ENCODE measurements at places on chromosomes 7 and 10.

DNA sequence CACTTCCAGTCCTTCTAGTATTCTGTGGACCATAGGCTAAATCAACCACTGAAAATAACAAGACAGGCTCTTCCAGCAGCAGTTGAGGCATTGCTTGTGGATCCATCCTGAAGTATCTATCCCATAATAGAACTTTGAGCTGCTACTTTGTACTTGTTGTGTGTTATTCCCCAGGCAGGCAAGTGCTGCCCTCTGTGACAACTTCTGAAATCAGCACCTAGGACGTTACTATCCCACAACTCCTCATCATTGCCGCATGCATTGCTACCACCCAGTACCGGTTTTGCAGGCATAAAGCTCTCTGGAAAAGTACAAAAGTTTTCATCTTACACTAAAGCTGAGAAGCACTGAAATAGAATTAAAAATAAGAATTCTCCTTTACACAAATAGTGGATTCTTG is 145.3 kb downstream of the HTR7 start:
- no peak for DNase-seq

GRCh38 chr10:29749150-29749549 is 114.4 kb upstream of the SVIL start:
- DNase-seq = no peak

- DNase-seq = no peak
Observed at GRCh38 chr7:97450516-97450915, 281.4 kb upstream of the TAC1 start.

DNA sequence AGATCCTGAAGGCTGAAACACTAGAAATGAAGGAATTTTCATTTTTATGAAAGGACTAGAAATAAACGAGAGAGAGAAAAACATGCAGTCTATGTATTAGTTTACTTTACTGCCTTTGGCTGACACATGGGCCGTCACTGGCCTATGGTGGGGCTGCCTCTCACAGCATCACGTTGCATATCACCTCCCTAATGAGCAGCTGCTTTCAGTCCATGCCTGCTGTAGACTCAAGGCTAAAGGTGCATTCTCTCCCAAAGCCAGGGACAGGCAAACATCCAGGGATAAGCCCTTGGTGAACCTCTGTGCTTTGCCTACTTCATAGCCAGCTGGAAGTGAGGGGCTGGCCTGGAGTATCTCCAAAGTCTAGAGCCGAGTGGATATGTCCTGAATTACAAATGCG is 359.4 kb downstream of the GPAM start:
- DNase-seq = no peak

DNA sequence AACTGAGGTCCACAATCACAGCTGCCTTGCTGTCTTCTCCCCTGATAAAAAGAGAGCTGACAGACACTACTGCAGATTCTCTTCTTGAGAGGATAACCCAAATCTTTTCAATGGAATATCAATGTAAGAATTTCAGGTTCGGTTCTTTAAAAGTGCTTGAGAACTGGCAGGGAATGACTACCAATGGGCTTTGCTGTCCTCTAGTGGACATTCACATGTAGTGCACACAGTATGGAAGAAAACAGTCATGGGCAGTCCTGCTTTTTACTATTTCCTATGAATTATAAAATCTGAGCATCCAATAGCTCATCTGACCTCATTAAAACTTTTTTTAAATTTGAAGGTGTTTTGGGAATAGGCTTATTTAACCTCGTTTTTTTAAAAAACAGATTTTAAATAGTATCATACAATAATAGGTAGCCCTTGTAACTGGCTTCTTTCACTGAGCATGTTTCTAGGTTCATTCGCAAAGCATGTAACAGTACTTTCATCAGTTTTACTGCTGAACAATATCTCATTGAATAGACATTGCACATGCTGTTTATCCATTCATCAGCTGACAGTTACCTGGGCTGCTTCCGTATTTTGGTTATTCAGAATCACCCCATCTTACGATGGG is 18.3 kb downstream of the FZD9 start:
- no peak for DNase-seq

GRCh38 chr10:5588603-5589002 is 63.8 kb downstream of the CALML3 start:
- no peak for DNase-seq

GRCh38 chr10:51000976-51001375 is 73.3 kb upstream of the PRKG1 start:
- no peak for DNase-seq

DNA sequence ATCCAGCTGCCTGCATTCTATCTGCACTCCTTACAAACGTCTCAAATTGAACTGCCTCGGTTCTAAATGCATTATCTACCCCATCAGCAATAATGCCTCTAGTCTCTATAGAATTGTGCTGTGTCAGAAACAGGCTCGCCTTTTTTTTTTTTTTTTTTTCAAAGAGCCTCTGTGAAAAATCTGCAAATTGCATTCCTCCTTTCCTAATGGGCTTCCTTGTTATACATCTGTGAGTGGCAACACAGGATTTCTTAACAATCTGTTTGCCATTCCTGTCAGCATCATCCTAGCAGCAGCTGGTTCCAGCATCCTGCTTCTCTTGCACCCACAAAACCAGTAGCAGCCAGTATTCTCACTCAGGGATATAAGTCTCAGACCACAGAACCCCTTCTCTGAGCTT is 413.5 kb upstream of the SEMA3D start:
- DNase-seq = no peak

GRCh38 chr10:88702848-88703597 is 3.0 kb upstream of the LIPK start:
- no peak for DNase-seq

GRCh38 chr7:37320140-37320847 is 128.4 kb downstream of the ELMO1 start:
- no peak for DNase-seq

- no peak for DNase-seq
Observed at GRCh38 chr10:5760515-5760914, 52.7 kb downstream of the GDI2 start.

- no peak for DNase-seq
Observed at GRCh38 chr7:128189231-128189930, 51.7 kb upstream of the LEP start.

DNA sequence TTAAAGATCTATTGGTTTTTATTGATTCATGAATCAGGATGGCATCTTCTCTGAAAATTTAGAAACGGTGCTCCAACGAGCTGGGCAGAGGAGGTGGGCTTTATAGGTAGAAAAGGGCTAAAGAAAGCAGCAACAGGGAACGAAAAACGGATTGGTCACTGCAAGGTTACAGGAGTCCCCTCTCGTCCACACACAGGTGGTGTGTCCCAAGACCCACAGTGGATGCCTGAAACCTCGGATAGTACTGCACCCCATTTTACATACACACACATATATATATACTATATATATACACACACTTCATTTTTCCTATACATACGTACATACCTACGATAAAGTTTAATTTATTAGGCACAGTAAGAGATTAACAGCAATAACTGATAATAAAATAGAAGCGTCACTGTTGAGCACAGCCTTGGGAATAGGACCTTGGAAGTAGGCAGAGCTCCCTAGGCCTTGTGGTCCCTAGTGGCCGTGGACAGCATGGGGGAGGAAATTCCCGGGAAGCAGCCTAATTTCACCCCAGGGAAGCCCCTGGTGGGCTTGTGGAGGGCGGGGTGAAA is 737 bp upstream of the NUB1 start:
- no peak for DNase-seq

DNA sequence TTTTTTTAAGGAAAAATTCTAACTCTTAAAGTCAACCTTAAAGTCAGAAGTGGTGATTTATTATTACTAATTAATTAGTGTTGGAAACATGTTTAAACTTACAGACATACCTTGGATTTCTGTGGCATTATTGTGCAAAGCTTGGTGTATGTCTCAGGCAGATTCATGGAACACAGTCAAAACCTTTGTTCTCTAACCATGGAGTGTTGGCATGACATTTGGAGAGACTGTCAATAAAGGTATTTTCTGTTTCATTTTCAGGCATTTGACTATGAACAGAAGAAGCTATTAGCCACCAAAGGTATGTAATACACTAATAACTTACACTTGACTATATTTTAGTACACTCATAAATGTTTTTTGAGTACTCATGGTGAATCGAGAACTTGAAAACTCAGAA is 293.7 kb downstream of the BICC1 start:
- DNase-seq = no peak

- DNase-seq = no peak
Observed at GRCh38 chr10:55979203-55979602, 381.9 kb downstream of the ZWINT start.

DNA sequence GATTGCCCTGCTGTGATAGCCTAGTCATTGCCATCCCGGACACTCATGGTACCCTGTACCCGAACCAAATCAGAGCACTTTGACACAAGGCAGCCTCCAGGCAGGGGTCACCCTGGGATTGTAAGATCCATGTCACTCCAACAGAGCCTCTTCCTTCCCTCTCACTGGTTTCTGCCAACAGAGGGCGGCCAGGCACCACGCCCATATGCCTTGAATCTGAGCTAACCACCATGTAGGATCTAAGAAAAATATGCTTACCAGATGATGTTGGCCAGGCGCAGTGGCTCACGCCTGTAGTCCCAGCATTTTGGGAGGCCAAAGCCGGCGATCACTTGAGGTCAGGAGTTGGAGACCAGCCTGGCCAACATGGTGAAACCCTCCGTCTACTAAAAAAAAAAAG is 389.2 kb upstream of the KLF6 start:
- DNase-seq = no peak

- DNase-seq = no peak
Observed at GRCh38 chr10:33749790-33750189, 415.3 kb upstream of the NRP1 start.

GRCh38 chr7:117269417-117269816 is 53.4 kb downstream of the WNT2 start:
- no peak for DNase-seq

DNA sequence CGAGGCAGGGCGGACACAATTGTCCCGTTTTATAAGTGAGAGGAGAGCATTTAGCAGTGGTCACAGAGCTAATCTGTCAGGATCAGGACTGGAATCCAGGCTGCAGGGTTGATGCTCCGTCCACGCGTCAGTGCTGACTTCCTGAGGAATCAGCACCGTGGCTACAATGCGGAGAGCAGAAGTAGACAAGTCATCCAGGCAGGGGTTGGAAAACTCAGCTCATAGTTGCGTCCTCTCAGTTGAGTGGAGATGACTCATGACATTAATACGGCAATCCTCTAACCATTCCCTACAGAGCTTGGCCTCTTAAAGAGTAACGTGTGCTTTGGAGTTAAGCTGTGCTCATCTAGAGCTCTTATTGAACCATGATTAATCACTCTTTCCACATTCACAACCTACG is 17.1 kb upstream of the HTR5A start:
- no peak for DNase-seq

DNA sequence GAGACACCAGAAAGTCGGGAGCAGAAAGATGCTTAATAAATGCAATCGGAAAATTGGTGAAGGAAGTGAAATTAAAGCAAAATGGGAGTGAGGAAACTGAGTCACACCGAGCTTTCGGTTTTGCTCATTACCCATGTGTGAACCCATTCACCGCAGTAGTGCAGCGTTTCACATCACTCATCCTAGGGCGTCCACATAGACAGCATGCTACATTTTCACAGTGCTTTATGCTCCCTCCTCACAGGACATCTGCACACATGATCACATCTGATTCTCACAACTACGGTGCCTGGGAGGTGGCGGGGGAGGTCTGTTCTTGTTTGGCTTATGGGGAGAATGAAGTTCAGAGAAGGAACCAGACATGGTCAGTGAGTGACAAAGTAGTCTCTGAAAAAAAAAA is 36.6 kb upstream of the ATP6V0A4 start:
- peak; percentile 17 for DNase-seq

DNA sequence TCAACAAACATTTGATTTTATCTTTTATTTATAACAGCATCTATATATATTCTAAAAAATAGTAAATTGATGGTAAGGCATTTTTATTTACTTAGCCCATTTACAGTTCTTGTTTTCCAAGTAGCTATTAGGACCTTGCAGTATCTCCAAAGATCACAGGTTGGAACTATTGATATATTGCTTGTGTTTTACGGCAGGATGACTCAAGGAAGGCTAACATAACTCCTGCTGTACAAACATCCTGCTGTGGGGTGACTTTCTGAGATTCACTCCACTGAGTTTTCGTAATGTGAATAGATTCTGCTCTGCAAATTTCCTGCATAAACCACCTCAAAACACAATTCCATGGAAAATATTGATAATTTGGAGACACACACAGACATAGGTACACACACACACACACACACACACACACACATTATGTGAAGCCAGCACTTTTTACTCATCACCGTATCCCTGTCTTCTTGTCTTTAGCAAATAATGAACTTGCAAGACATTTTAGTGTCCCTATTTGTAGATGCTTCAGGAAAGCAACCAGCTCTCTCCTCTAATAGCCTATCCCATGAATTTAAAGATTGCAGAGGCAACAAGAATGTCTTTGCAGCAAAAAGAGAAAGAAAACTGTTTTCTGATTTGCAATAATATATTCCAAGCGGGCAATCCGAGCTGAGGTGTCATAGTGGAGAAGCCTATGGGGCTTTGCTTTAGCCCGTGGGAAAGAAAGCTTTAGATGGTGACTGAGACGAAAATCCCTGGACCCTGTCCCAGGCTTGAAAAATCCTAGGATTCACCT is 722 bp downstream of the AGR2 start:
- DNase-seq = no peak

GRCh38 chr7:157744786-157745601 is 408.2 kb downstream of the DNAJB6 start:
- DNase-seq = no peak

DNA sequence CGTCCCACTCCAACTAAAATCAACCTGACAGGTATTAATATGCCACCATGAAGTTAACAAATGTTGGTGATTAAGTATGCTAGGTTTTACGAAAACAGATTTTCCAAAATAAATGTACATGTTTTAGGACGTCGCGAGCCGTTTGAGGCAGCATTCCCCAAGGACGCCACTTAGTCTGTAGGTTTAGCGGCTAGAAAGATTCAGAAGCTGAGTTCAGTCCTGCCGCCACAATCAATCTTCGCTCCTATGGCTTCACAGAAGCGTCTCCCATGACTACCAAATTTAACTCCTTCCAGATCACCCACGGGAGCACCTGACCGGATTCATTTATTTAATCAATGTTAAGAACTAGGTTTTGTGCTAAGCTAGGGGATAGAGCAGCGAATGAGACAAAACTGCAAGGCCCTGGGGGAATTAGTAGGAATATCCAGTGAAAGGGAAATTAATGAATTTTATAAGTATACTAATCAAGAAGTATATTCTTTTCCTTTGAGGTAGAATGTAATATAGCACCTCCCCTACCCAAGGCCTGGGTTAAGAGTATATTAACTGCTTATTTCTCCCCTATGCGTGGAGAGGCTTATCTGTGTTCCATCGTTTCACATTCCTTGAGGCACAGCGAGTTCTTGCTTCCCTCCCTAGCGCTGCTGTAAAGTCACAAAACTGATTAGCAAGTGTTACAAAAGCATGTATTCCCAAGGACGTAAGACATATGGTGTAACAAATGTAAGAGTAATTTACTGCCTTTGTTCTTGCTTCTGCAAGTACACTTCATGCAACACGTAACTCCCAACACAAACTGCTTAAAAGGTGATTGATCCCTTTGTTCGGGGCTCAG is 994 bp upstream of the CYP51A1 start:
- DNase-seq = no peak

- DNase-seq = no peak
Observed at GRCh38 chr10:14254368-14254767, 76.4 kb downstream of the FRMD4A start.

Data from stimulated activated CD4-positive, alpha-beta T cell treated with anti-CD3 and anti-CD28 coated beads, Interleukin-12 subunit alpha, Interleukin-12 subunit beta, amount 100 ng/mL, for 48 hours (primary cell).